Pancreas (tissue), 10 donors: ENCODE measurements at places on chromosomes 1 and 21.
A peak's percentile ranks its signal among the peaks of the same experiment; 100 is the strongest.

GRCh38 chr1:68624233-68624632 is 127.4 kb upstream of the DEPDC1 start:
- no peak for DNase-seq

DNA sequence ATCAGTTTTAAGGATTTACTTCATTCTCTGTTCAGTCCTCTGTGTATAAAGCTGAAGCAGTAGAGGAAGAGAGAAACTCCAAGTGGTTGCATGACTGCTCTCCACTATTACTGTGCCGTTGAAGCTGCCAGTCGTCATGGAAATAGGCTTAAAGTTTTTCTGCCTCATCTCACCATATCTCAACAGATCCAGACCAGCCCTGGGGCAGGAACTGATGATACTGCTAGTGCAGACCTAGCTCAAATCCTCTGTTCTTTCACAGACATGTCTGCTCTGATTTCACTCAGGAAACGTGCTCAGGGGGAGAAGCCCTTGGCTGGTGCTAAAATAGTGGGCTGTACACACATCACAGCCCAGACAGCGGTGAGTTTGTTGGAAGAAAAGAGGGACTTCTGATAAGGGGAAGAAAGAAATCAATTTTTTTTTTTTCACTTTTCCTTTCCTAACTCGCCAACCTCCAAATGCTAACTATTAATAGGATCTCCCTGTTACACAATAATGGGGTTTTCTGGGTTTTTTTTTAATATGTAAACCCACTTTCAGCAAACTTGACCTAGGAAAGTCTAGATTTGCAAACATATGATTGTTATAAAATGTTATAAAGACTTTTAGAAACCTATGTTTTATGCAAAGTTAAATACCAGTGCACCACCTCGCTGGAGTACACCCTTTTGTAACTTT is 22.2 kb upstream of the STRIP1 start:
- no peak for DNase-seq

- DNase-seq, result no peak
These were observed 50.4 kb upstream of the RC3H1 start for GRCh38 chr1:174072581-174072980.

- no peak for DNase-seq
These were observed 9.2 kb upstream of the UQCRHL start for GRCh38 chr1:15816674-15817073.

DNA sequence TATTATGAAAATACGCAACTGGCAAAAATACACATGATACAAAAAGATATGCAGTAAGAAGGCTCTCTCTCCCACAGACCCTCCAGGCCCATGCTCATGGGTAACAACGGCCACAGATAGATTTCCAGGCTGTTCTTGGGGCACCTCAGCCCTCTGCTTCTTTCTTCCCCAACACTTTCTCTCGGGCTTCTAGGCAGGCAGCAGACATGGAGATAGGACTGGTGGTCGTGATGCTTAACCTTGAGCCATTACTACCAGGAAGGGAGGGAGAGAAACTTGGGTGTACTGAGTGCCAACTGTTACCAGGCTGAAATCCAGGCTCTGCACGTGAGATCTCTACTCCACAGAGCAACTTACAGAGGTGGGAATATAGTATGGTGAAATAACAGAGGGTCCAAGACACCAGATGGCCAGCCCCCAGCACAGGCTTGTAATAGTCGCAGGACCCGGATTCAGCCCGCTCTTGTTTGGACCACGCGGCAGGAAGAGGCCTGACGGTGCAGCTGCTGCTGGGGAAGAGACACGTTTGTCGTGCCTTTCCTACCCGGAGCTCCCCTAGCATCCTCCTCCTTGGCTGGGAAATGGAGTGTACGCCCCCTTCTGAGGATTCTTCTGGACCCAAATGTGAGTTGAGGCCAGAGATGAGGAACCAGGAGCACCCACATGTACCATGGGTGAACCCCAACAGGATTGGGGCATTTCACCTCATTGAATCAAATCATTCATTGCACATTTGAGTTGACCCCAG is 441.1 kb upstream of the VAMP3 start:
- DNase-seq, result no peak

- DNase-seq, result no peak
These were observed 328.0 kb upstream of the B3GALT2 start for GRCh38 chr1:193514397-193514796.

- peak; percentile 32 for DNase-seq
These were observed 165.0 kb downstream of the TRIM33 start for GRCh38 chr1:114345930-114346479.

GRCh38 chr1:6249739-6250689 is 6.0 kb downstream of the HES3 start:
- no peak for DNase-seq

GRCh38 chr1:94327001-94327690 is 89.8 kb upstream of the ARHGAP29 start:
- no peak for DNase-seq

DNA sequence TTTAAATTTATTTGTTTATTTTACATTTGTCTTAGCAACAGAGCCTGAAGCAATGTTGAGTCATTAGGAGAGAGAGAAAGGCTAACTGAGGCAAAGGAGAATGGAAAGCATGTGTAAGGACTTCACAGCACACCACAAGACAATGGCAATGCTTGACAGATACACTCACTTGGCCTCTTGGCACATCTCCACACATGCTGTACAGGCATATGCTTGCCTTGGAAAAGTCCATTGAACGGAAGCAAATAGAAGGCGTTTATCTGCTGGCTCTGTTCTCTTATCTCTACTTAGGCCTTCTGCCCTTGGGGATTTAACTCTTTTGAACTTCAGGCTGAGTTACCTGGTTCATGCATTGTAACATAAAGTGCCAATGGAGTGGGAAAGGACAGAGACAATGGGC is 262.2 kb upstream of the POU3F1 start:
- DNase-seq, result no peak

GRCh38 chr1:212288615-212289014 is 3.4 kb downstream of the PPP2R5A start:
- no peak for DNase-seq

DNA sequence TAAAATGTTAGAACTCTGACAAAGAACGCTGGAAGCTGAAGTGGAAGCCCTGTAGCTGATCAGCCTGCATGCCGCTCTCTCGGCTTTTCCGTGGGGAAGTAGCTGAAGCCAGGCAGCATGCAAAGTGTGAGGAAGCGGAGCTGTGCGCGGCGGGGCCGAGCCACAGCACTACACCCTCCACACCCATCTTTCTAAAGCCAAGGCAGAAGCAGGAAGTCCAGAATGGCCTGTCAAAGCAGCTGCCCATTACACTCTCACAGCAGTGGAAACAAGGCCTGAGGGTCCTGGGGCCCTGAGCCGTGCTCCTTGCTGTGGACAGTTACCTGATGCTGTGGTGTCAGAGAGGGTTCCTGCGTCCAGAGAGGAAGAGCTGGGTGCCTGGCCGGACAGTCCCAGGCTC is 69.6 kb downstream of the UBR4 start:
- no peak for DNase-seq

DNA sequence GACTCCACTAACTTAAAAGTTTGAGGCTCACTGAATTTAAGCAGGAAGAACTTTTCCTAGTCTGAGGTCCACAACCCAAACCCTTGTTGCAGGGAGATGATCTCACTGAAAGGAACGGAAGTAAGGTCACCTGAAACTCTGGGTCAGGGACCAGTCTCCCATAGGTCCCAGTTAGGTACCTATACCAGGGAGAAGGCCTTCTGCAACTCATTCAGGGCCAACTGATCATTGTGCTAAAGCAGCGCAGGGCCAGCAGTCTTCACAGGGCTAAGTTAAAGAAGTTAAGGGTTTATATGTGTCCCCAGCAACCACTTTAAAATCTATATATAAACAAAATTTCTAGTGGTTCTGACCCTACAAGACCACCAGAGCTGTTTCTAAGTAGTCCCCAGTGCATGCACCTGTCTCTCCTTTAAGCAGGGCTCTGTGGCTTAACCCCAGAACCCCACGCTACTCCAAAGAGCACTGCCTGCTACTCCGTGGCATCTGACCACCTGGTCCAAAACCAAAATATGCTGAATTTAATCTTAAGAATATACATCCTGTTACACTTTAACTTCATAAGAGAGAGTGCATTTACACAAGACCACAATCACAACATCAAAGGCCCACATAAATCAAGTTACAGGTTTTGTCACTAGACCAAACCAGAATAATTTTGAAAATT is 2.8 kb downstream of the SRSF10 start:
- DNase-seq, result no peak

- DNase-seq, result no peak
These were observed 9.1 kb downstream of the SNIP1 start for GRCh38 chr1:37545019-37545418.

- DNase-seq, result no peak
These were observed 66.2 kb upstream of the SLC2A1 start for GRCh38 chr1:43024905-43025304.
